ENCODE measurements at places on chromosomes 13 and 19.

DNA sequence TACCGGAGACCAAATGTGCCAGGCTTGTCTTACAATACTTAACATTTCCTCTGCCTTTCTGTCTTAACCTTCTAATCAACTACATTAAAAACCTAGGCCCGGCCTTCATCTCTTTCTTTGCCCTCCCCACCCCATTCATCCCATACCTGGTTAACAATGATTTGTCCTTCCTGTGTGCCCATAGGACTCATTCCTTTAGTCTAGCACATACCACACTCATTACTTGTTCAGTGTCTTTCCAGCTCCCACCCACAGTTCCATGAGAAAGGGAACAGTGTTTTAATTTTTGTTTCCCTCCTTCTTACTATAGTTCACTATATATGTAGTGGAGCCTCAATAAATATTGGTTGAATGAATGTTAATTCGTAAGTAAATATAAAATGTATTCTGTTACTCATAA is 2.4 kb downstream of the CLN5 start:
- no peak for DNase-seq

GRCh38 chr13:74047931-74048600 is 86.1 kb downstream of the KLF12 start:
- DNase-seq, result no peak

DNA sequence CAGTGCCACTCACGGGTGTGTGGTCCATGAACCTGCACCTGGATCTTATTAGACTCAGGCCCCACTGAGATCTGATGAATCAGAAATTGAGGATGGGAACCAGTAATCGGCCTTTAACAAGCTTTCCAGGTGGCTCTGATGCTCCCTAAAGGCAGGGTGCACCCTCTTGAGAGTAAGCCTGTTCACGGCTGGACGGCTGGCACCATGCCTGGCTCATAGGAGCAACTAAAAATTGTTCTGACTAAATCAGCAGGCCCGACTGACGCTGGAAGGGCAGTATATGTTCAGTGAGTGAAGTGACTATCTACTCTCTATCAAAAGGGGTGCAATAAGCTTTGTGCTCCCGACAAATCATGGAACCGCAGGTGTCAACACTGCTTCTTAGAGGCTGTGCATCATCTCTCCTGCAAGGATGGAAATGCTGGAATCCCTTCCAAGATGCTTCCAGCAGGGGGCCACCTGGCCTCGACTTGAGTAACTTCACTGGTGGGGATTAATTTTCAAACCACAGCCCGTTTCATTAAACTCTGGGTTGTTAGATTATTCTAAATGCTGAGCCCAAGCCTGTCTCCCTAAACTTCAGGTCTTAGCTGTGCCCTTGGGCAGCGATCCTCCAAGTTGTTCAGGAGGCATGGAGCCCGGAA is 28.4 kb downstream of the TMTC4 start:
- DNase-seq, result no peak

DNA sequence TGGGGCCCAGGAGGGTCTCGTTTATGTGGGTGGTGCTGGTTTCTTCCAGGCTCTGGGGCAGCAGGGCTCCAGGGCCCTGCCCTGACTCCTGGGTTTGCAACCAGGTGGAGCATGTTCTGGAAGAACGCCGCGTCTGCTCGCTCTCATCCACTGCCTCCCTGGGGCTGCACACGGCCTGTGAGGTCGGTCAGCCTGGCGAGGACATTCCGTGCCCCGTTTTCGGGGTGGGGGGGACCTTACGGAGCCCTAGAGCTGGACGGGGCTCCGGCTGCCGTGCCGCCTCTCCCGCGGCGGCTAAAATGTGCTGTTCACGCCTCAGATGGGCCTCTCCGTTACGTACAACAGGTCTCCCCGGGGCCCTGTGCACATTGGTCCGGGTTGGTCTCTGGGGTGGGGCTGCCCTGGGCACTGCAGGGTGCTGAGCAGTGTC is 3.3 kb downstream of the GNA11 start:
- DNase-seq, result no peak

Measured in CD14-positive monocyte (primary cell).